ENCODE measurements at places on chromosomes 4 and X. TPM values are rescaled to one million over a fixed set of nuclear protein-coding genes. Genes with fewer than 3 reads are reported as not detected.

HCCS gene
- 35.7 TPM for total RNA-seq

JAKMIP1 gene
- total RNA-seq, result 0.42 TPM

CSAG3 gene
- total RNA-seq, result not detected

SSX2B gene
- total RNA-seq, result not detected

FDCSP gene
- 0.49 TPM for total RNA-seq

SH3RF1 gene
- total RNA-seq, result 50.2 TPM

SLIT2 gene
- 4.4 TPM for total RNA-seq

BST1 gene
- total RNA-seq, result 9.2 TPM

- DNase-seq, result no peak
These were observed 33.5 kb upstream of the SCRG1 start for GRCh38 chr4:173432430-173432829.

- DNase-seq, result no peak
These were observed 43.2 kb downstream of the GALNT7 start for GRCh38 chr4:173211838-173212237.

DNA sequence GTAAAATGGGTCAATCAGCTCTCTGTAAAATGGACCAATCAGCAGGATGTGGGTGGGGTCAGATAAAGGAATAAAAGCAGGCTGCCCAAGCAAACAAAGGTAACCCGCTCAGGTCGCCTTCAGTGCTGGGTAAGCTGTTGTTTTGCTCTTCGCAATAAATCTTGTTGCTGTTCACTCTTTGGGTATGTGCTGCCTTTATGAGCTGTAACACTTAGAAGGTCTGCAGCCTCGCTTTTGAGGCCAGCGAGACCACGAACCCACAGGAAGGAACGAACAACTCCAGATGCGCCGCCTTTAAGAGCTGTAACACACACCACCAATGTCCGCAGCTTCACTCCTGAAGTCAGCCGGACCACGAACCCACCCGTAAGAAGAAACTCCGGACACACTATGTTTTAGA, 11.5 kb upstream of the CAMK2D start:
- DNase-seq, result no peak

- no peak for DNase-seq
These were observed 9.9 kb downstream of the APBB2 start for GRCh38 chr4:41204400-41204978.

DNA sequence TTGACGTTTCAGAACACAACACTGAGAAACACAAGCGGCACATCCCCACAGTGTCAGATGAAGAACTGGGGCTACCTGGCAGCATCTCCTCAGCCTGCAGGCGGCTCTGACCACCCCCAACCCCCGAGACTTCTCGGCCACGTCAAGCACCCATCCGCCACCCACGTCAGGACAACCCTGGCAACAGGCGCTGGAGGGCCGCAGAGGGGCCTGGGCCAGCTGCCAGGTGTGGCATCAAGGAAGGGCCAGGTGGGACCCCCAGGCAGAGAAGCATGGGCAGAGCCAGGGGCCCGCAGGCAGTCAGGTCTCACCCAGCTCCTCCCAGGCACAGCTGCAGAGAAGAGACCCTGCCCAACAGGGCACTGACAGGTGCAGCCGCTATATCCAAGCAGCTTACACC, 22.3 kb downstream of the GAK start:
- no peak for DNase-seq

GRCh38 chr4:108350332-108350731, 181.6 kb upstream of the LEF1 start:
- no peak for DNase-seq

GRCh38 chrX:50606300-50606950, 135.8 kb upstream of the DGKK start:
- DNase-seq, result no peak

GRCh38 chrX:69603566-69604194, 12.2 kb upstream of the EDA start:
- DNase-seq, result no peak

DNA sequence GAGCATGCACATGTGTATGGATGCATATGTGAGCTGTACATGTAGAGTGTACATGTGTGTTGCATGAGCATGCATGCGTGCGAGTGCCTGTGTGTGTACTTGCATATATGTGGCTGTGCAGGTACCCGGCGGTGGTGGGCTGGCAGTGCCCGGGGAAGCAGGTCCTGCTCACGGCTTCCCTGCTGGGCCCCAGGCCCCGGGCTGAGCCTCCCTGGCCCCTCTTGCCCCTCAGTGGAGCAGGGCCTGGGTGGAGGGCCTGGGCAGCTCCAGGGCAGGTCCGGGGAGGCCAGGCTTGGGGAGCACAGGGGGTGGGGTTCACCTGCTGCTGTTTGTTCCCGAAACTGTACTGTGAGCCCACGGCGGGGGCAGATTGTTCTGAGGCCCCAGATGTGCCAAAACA, 9.4 kb downstream of the NAT8L start:
- DNase-seq, result no peak

GRCh38 chr4:89411539-89412309, 104.1 kb upstream of the GPRIN3 start:
- no peak for DNase-seq

DNA sequence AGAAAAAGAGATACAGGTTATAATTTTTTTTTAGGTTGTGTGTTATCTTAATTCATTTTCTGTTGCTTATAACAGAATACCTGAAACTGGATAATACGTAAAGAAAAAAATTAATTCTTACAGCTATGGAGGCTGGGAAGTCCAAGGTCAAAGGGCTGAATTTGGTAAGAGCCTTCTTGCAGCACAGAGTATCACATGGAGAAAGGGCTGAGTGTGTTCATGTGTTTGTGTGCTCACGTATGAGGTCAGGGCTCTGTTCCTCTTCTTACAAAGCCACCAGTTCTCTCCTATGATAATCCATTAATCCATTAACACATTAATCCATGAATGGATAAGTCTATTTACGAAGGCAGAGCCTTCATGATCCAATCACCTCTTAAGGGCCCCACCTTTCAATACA, 8.6 kb upstream of the RAB28 start:
- DNase-seq, result no peak

DNA sequence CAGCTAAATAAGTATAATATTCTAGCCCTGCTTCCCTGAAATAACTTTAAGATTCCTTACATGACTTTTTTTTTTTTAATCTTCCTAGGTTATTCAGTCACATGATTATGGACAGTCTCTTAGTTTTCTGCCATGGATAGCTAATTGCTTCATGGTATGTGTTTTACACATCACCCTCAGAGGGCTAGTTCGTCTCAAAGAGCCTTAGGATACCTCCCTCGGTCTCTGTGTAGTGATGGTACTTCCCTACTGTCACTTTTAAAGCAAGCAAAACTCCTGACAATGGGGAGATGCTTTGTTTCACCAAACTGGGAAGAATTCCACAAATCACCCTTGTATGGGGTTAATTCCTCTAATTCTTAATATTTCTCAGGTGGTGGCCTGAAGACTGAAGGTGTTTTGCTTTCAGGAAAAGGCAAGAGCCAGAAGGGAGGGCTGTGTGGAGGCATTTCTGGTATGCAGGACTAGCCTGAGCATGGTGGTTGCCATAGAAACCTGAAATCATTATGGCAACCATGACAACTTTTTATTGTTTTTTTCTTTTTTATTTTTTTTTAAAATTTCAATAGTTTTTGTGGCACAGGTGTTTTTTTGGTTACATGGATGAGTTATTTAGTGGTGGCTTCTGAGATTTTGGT, 70.4 kb downstream of the BEX3 start:
- no peak for DNase-seq

GRCh38 chr4:75940692-75941253, at the start of gene NAAA:
Gene NAAA, minus strand, starts transcription at chr4:75941013. Its CDS starts 64 bp downstream, at chr4:75940949.
- DNase-seq, result peak; percentile 88

DNA sequence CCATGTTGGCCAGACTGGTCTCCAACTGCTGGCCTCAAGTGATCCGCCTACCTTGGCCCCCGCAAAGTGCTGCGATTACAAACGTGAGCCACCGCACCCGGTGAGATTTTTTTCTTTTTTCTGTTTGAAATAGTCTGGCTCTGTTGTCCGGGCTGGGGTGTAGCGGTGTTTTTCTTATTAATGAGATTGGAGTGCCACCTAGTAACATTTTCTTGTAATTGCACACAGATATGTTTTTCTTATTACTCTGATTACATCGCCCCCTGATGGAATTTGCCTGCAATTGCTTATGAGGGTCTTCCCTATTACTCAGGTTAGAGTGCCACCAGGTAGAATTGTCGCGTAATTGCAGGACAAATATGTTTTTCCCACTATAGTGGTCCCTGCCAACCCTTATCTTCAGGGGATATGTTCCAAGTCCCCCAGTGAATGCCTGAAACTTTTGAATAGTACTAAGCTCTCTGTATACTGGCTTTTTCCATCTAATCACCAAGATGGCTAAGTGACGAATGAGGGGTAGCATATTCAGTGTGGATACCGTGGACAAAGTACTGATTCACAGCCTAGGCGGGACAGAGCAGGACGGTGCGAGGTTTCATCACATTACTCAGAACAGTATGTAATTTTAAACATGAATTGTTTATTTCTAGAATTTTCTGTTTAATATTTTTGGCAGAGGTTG, 8.6 kb upstream of the PDHA1 start:
- DNase-seq, result no peak

GRCh38 chr4:117324851-117325491, 239.6 kb upstream of the TRAM1L1 start:
- DNase-seq, result no peak

DNA sequence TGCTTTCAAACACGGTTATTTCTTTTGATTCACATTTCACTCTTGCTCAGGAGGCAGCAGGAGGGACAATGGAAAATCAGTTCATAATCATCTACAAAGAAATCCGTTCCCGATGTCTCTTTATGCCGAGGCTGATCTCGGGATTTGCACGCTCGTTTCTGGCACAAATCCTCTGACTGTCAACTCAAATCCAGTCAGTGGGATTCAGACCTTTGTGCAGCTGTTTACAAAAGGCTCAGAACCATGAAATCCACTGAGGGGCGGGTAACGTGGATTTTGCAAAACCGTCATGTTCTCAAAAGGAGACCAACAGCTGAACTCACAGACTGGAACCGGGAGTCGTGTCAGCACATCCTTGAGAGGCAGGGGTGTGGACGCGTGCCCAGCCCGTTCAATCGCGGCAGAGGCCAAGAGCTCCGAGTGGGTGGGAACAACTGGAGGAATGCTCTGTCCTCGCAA, 46.4 kb downstream of the ACOX3 start:
- DNase-seq, result peak; percentile 52

GRCh38 chr4:188218392-188218791, 79.2 kb downstream of the TRIML1 start:
- DNase-seq, result no peak

DNA sequence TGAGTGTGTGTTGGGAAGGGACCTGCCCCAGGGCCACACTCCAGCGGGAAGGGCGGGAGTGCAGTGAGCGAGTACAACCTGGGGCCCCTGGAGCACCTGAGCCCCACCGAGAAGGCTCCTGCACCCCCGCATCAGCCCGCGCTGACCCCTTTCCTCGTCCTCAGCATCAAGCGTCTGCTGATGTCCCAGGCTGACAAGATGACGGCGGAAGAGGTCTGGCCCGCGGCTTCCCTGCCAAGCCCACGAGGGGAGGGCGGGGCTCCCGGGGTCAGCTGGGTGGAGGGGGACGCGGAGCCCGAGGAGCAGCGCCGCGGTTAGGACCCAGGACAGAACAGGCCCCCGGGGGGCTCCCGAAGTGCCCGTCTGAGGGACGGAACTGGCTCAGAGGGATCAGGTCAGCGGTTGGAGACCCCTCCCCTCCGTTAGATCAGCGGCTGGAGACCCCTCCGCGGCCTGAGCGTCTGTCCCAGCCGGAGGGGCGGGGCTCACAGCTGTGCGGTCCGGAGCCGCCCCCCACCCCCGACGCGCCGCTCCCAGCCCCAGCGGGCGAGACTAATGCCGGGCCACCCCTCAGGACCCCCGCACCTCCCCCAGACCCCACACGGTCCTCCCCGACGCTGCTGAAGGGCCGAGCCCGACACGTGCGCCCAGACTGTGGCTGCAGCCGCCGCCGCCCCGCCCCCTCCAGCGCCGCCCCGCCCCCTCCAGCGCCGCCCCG, 6.7 kb downstream of the MYL5 start:
- peak; percentile 67 for DNase-seq

DNA sequence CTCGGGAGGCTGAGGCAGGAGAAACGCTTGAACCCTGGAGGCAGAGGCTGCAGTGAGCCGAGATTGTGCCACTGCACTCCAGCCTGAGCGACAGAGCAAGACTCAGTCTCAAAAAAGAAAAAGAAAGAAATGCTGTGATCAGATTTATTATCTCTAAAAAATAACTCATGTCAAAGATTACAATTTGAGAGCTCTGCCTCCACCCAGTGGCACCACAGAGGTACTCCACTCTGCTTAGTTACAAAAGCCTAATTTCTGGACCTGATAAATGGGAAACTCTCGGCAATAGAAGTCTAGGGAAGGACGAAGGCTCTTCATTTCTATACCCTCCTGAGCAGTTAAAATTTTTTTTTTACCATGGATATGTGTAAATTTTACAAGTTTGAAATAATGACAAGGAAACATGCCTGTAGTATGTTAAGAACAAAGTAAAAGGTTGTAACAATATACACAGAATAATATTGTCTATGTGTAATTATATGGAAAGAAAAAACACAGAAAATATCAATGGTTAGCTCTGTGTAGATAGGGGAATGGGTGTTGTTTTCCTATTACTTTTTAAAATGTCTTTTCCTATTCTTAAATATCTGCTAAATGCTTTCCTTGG, 149.8 kb downstream of the STIM2 start:
- peak; percentile 53 for DNase-seq

- DNase-seq, result no peak
These were observed 20.8 kb upstream of the NWD2 start for GRCh38 chr4:37223732-37224131.

- no peak for DNase-seq
These were observed 411.0 kb upstream of the AGA start for GRCh38 chr4:177853229-177853628.

GRCh38 chrX:136417806-136418205, 69.9 kb upstream of the BRS3 start:
- DNase-seq, result no peak

GRCh38 chrX:12139934-12140611, 1.8 kb downstream of the FRMPD4 start:
- no peak for DNase-seq

DNA sequence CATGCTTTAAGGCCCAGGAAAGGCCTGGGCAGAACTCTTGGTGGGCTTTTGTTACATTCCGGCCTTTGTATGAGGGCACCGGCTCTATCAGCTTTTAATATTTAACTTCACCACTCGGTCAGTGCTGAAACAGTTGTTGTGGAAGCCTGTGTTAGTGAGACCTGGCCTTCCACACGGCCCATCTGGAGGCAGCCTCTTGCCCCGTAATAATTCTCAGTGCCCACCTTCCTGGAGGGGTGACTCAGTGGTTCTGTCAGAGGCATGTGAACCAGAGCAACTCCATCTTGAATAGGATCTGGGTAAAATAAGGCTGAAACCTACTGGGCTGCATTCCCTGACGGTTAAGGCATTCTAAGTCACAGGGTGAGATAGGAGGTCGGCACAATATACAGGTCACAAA, 162.0 kb upstream of the STS start:
- no peak for DNase-seq

Data from colonic mucosa (tissue), 4 donors.